ENCODE measurements at places on chromosomes 1 and 21.

DNA sequence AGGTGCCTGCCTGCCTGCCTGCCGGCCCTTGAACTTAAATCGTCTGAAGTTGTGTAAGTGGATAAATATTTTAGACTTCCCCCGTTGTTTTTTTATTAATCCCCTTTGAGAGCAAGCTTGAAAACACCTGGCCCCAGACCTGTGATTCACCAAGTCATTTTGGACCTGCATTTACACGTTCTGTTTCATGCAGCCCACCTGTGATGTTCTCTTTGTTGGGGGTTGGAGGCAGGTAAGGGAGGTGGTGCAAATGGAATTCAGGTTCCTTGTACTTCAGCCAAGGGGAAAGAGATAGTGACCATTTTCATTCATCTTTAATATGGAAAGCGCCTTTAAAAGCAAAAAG is 1.2 kb downstream of the SLC37A1 start:
- DNase-seq: no peak

GRCh38 chr1:198238121-198238520 is 81.3 kb downstream of the NEK7 start:
- no peak for DNase-seq

DNA sequence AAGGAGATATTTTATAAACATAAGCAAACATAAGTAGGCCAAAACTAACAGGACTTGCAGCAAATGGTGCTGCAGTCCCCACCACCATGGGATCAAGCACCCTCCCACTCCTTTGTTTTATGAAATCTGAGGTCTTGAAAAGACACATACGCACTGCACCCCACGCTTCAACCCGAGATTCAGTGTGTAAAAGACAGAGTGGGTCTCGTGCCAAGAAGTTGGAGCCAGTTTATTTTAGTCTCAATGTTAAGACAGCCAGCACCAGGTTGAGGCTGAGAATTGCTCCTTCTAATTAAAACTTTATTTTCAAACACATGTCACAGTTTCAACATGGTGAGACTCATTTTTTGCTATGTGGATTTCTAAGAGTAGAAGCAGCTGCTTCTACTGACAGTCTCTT is 139.1 kb upstream of the TIAM1 start:
- DNase-seq: no peak

- DNase-seq: no peak
Observed at GRCh38 chr1:190633488-190633887, 155.8 kb upstream of the BRINP3 start.

DNA sequence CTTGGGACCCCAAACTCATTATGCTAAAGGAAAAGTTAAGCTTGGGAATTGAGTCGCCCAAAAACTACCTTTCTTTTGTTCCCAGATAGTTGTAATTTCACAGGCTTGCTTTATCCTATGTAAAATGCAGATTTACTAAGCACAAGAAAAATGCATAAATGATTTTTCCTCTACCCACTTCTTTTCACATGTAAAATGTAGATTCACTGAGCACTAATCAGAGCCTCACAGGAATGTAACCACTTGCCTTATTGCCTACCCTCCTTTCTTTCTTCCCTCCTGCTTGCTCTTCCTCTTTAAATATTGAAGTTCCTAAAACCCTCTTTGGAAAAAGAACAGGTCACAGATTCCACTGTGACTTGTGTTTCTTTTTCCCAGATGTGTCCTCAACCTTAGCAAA is 18.3 kb downstream of the CAPN8 start:
- DNase-seq: no peak

GRCh38 chr1:152725261-152725660 is 17.3 kb downstream of the LCE4A start:
- DNase-seq: no peak

GRCh38 chr1:43558346-43558841 is 27.7 kb downstream of the PTPRF start:
- DNase-seq: no peak

DNA sequence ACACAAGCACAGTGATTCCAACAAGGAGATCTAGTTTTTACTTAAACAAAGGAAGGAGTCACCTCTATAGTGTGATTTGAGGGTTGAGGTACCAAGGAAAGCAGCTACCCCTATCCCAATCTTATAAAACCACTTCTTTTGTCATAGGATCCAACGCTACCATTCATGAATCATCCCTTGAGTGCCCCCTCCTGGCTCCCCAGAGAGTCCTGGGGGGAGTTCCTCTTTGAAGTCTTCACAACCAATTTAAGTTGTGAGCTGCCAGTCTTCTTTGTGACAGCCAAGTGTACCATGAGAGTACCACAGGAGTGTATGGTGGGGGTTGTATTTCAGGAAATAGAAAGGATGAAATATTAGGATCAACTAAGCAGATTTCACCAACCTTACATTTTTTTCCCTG is 39.1 kb upstream of the NHLH2 start:
- no peak for DNase-seq

Measured in breast epithelium (tissue), 4 donors.